ENCODE measurements at places on chromosomes 2 and 18.

DNA sequence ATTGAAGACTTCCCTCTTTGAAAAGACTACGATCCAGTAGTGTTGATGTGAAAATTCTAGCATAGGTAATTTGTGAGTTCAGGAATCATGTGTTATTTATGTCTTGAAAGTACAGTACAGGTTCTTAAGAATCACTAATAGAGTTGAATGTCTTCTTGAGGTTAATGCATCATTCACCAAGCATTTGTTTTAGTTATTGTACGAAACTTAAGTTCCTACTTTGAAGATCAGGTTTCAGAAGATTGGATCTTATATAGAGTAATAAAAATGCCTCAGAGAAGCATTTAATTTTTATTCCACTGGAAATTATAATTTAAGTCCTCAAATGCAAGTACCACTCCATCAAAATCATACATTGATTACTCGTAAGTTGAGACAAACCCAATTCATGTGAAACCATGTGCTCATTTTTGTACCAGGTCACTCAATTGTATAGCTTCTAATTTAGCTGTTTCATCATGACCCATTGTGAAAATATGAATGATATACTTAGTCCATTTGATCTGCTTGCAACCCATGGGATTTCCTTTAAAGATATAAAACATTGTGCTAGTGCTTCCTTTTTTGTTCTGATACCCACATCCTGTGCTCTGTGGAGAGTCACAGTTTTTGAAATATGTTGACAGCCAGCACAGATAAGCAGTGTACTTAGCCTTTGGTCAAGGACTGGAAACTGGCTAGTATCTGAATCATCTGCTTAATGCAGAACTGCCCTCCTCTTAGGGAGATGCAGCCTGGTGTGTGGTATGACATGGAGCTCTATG is 22.5 kb upstream of the RAB27B start:
- DNase-seq = no peak

GRCh38 chr2:62760555-62760954 is 55.0 kb downstream of the EHBP1 start:
- no peak for DNase-seq

GRCh38 chr2:85248773-85249509 is 78.8 kb downstream of the TGOLN2 start:
- no peak for DNase-seq

GRCh38 chr18:29512203-29512602 is 1335.3 kb upstream of the CDH2 start:
- no peak for DNase-seq

GRCh38 chr2:64300066-64300465 is 153.9 kb upstream of the LGALSL start:
- DNase-seq = no peak

- peak; percentile 42 for DNase-seq
Observed at GRCh38 chr2:17539611-17540092, 844 bp upstream of the VSNL1 start.

GRCh38 chr18:46341986-46342525 is 237.9 kb downstream of the HAUS1 start:
- DNase-seq = no peak

GRCh38 chr18:9738266-9738969 is 30.3 kb downstream of the RAB31 start:
- no peak for DNase-seq

- no peak for DNase-seq
Observed at GRCh38 chr18:9751371-9752031, 43.4 kb downstream of the RAB31 start.

DNA sequence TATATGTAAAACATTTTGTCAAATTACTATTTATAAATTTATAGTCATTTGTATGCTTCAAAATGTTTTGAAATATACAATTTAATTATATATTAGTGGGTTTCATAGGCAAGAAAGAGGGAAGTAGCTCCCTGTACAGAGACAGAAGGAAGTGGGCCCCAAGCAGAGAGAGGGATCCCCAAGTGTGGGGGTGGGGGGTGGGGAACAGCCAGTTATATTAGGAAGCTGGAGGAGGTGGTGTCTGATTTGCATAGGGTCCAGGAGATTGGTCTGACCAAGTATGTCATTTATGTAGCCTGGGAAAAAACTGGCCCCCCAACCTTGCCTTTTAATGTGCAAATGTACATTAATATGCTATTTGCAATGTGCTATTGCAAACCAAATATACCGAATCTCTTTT is 76.5 kb upstream of the ZSWIM2 start:
- DNase-seq = no peak

DNA sequence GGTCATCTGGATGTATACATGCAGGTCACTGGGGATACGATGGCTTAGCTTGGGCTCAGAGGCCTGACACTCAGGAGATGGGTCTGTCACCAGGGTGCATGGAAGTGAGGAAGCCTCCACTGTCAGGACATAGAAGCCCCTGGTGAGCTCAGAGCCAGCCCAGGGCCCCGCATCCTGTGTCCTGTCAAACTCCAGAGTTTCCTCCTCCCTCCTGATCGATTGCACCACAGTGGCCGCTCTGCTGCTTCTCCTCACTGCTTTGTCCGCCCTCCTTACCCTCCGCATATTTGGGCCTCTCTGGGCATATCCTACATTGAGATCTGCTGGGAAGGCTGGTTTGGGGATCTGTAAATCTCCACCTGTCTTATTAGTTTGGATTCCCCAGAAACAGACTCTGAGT is 37.5 kb upstream of the ATG16L1 start:
- no peak for DNase-seq

DNA sequence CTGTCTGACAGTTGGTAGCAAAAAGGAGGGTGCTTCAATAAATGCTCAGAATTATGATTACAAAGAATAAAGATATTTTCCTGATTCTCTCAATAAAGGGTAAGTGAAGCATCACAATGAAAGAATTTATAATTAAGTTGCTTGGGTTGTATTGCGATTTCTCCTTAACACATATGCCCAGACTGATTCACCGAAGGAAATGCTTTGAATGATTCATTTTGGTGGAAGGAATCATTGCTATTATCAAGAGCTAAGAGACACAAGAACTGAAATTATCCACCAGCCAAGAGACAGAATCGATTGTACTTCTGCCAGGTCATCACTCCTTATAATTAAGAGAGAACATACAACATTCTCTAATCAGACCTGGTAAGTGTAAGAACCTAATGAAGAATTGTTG is 301.4 kb downstream of the NR4A2 start:
- DNase-seq = no peak

GRCh38 chr2:12341920-12342319 is 374.8 kb upstream of the TRIB2 start:
- DNase-seq = no peak

DNA sequence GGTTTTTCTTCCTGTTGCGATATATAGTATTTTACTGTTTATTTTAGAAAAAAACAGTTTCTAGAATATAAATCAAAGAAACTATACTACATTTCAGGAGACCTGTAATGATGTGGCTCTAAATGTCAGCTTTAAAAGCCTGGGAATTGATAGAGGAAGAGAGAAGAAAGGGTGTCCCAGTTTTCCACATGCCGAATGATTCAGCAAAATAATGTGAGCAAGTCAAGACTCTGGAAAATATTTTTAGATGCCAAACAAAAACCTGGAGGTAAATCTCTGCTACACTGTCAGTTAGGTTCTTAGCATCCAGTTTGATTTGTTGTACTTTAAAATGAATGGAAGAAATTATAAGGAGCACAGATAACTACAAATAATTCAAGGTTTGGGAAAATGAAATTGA is 67.1 kb upstream of the DSG1 start:
- DNase-seq = no peak

GRCh38 chr2:110791435-110791834 is 59.1 kb downstream of the ACOXL start:
- no peak for DNase-seq

DNA sequence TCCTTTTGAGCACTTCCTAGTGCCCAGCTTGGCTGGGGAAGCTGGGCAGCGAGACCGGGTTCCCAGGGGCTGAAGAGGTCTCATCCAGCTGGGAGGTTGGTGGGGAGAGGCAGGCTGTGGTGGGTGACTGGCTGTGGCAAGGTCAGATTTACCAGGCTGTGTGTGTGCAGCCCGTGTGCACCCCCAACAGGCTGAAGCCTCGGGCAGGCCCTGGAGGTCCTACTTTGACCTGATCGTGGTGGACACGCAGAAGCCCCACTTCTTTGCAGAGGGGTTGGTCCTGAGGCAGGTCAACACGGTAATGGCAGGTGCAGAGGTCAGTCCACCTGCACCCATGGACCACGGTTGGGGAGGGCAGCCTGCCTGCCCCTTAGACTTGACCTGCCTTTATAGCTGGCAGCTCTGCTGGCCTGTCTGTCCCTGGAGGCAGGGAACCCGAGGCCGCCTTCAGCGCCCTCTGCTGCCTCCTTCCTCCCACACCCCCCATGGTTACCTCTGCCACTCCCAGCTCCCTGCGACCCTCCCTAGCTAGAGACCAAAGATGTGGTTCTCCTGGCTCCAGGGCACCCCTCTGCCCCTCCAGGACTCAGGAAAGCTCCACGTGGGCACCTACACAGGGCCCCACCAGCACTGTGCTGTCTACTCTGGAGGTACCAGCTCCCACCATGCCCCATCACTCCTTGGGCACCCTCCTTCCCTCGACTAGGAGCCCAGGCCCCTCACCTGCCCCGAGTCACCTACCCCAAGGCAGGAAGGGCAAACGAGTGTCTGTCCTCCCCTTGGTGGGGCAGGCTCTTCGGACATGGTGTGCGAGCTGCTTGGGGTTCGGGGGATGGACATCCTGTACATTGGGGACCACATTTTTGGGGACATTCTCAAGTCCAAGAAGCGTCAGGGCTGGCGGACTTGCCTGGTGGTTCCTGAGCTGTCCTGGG is 4.0 kb downstream of the NT5DC4 start:
- no peak for DNase-seq

GRCh38 chr18:22113144-22113844 is 56.1 kb upstream of the GATA6 start:
- no peak for DNase-seq

DNA sequence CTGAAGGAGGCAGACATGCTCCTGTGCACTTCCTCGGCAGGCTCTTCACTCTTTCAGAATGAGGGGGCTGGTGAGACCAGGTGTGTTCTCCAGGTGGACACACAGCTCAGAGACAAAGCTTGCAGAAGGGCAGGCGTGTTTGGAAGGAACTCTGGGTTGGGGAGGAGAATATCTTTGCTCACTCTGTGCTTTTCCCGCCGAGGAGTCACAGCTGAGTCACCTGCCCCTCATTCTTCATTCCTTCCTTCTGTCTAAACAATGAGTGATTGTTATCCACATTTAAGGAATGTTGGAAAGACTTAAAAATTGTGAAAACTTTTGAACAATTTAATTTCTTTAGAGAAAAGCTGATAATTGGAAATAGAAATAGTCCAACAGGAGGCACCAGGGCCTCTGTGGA is 126.3 kb upstream of the TPO start:
- no peak for DNase-seq

- no peak for DNase-seq
Observed at GRCh38 chr2:98893911-98894321, 42.1 kb downstream of the CRACDL start.

- no peak for DNase-seq
Observed at GRCh38 chr18:79936641-79937040, 14.8 kb downstream of the SLC66A2 start.

DNA sequence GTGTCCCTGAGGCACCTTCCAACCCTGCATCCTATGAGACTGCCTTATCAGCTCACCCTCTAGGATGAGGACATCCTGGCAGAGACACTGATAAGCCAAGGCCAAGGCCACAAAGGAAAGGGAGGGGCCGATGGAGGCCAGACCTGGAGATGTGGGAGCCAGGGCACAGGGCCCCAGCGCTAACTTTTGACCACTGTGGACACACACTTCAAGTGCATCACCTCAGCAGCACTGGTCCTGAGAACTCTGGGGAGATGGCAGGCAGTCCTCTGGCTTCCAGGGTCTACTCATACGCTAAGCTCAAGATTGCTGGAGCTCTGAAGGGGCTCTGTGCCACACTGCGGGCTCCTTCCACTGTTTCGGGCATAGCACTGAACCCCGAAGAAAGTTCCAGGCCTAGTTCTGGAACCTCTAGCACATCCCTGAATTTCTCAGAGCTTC is 100.2 kb upstream of the ID2 start:
- DNase-seq = no peak

DNA sequence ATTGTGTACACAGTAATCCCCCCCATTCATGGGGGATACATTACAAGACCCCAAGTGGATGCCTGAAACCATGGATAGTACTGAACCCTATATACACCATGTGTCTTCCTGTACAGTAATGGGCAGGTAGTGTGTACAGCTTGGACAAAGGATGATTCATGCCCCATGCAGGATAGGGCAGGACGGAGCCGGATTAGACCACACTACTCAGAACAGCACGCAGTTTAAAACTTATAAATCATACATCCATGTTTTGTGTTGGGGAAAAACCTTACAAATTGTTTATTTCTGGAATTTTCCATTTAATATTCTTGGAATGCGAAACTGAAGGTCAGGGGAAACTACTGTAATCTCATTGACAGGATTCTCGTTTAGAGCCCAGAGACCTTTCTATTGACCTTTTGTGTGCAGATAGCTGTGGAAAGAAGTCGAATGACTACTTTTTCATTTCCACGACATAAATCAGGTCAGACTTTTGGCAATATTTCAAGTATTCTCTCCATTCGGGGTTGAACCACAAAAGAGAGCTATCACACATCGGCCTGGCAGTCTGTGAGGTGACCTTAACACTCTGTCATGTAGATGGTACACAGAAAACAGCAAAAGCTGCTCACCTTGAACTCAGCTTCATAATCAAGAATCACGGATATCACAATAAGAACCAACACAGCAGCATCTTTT is 9.9 kb upstream of the YPEL5 start:
- DNase-seq = no peak

DNA sequence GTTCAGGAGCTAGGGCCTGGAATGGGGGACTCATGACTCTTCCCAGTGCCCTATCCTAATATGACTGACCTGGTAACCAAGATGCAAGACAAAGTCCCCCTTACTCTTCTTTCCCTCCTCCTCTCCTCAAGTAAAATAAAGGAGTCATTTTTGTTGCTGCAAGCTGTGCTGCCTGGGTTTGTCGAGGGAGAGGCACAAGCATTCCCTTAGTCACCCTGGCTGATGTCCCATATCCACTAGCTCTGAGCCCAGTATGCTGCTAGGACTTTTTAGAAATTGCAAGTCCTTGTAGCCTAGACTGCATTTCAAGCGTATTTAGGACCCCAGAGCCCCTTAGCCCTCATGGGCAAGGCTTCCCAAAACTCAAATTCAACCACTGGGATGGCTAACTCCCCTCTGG is 338.5 kb upstream of the SETBP1 start:
- DNase-seq = no peak

DNA sequence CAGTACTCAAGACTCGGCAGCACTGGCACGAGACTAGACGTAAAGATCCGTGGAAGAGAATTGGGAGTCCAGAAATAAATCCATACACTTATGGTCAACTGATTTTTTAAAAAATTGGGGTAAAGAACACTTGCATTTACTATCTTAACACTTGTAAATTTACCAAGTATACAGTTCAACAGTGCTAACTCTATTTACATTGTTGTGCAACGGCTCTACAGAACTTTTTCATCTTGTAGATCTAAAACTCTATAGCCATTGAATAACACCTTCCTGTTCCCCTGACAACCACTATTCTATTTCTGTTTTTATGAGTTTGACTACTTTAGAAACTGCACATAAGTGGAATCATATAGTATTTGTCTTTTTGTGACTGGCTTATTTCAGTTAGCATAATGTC is 129.4 kb upstream of the SP3 start:
- no peak for DNase-seq

GRCh38 chr2:105112345-105112744 is 74.5 kb downstream of the MRPS9 start:
- DNase-seq = no peak

- no peak for DNase-seq
Observed at GRCh38 chr2:18319987-18320386, 240.5 kb downstream of the RDH14 start.

Data from NCI-H1105 treated with DMSO at 0.1 percent for 48 hours (cell line).